ENCODE measurements at places on chromosomes 2 and 18.

GRCh38 chr2:100272841-100273329 lies 49.4 kb downstream of the LONRF2 start:
- no peak for DNase-seq

DNA sequence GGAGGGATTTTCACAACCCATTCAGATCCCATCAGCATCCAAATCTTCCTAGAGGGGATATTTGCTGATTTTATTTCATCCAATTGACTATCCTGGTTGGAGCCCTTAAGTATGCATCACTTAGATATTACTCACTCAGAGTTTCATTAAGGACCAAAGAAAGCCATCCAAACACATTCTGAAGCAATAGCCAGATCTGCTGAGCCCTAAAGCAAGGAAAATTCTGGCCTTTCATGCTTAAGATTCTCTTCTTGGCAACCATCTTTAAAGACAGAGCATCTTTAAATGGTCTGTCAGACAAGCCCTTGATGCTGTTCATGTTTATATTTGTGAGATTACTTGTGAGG lies 40.9 kb upstream of the C1D start:
- DNase-seq = no peak

DNA sequence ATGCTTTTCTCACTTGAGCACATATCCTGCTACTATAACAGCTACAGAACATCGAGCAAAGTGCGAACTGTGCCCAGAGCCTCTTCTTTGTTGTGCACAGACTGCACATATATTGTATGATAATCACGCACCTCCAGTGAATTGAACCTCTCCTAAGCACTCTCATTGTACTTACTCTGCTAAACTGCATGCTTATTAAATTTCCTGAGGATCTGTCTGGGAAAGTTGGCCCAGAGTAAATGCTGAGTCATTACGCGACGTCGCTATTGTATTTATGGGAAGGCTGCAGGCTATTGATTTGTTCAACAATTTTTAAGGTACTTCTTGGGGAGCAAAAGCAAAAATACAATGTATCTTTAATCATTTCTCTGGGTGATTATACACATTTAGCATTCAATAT lies 399.6 kb upstream of the DSEL start:
- no peak for DNase-seq

GRCh38 chr2:96102596-96103186 lies 13.7 kb downstream of the ADRA2B start:
- no peak for DNase-seq

DNA sequence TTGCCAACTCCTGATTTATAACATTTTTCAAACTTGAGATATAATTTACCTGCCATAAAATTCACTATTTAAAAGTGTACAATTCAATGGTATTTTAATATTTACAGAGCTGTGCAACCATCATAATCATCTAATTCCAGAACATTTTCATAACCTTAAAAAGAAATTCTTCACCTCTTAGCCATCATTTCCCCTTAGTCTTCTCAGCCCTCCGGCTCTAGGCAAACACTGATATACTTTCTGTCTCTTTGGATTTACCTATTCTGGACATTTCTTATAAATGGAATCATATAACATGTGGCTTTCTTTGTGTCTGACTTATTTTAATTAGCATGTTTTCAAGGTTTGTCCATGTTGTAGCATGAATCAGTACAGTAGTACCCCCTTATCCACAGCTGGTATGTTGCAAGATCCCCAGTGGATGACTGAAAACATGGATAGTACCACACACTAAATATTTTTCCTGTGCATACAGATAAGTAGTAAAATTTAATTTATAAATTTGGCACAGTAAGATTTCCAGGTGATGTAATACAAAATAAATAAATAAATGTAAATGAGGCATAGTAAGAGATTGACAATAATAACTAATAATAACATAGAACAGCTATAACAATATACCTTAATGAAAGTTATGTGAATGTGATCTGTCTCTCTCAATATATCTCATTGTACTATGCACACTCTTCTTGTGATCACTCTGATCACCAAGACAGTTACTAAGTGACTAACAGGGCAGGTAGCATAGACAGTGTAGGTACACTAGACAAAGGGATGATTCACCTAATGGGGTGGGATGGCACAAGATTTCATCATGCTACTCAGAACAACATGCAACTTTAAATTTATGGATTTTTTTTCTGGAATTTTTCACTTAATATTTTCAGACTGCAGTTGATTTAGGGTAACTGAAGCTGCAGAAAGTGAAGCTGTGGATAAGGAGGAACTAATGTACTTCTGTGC lies 73.1 kb downstream of the RAB3GAP1 start:
- no peak for DNase-seq

DNA sequence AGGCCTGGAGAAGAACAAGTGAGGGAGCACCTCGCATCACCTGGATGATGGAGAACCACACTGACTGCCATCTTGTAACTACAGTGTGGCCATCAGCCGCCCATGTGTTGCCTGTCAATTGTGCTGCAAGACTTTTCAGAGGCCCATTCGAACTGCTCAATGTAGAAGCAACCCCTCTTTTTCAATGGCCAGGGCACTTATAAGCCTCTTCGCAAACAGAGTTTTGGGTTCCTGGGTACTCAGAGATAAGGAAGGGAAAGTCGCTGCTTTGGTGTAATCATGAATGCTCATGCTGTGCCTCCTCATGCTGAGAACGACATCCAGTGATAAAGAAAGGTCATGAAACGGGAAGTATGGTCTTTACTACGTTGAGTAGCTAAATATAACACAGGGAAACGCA lies 143.9 kb upstream of the SLC39A10 start:
- DNase-seq = no peak

DNA sequence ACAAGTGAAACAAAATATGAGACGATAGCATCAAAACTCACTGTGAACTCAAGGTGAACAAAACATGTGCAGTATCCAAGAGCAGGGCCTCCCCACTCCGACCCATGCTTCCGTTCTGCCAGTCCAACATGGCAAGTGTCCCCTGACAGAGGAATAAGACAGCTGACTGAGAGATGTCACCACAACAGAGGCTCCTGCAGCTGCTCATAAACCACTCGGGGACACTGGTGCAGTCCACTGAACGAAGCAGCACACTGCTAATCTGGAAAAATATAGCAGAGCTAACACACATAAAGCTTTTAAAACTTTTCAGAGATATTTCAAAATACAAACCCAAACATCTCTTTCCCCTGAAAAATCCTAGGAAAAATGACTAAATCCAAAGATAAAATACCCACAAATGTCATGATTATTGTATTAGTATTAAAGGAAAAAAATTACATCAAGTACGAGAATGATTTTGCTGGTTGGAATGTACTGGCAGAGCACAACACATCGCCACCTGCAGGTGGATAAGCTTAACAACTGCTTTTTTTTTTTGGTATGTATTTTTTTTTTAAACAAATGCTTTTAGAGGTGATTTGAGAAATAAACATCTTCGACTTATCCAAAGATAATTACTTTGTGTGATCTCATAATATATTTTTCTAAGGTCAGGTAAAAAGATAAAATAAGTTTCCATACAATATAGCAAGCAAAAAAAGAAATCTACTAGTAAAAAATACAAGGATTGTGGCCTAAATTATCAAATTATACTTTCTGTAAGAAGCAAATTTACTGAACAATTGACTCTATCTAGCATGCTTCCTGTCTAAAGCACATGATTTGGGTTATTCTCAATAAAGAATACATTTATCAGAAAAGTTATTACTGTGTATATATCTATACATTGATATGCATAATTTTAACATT lies 18.6 kb downstream of the THADA start:
- peak; percentile 54 for DNase-seq

GRCh38 chr18:58097121-58097906 lies 53.3 kb downstream of the NEDD4L start:
- DNase-seq = no peak

- no peak for DNase-seq
Observed at GRCh38 chr2:178946494-178946893, 103.4 kb downstream of the CCDC141 start.

GRCh38 chr18:35083174-35083712 lies 42.0 kb downstream of the MAPRE2 start:
- no peak for DNase-seq

- DNase-seq = no peak
Observed at GRCh38 chr2:79368116-79368630, 144.7 kb upstream of the CTNNA2 start.

GRCh38 chr18:75264926-75265597 lies 54.5 kb downstream of the TSHZ1 start:
- DNase-seq = no peak

- DNase-seq = no peak
Observed at GRCh38 chr18:23757437-23757733, 68.1 kb downstream of the LAMA3 start.

DNA sequence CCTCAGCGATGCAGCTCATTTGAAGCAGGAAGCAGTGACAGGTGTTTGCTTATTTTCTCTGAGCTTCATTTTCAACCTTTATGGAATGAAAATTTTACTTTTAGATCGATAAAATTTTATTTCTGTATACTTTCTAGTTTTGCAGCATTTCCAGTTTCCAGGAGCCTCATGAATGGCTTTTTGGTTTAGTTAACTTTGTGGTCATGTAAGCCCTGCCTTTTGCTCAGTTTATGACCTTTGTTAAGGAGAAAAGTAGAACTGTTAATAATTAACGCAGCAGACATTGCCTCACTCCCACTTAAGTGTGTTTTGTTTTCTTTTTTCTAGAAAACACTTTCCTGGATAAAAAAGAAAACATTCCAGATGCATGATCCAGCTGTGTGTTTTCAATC lies 4.4 kb upstream of the FARP2 start:
- DNase-seq = no peak

DNA sequence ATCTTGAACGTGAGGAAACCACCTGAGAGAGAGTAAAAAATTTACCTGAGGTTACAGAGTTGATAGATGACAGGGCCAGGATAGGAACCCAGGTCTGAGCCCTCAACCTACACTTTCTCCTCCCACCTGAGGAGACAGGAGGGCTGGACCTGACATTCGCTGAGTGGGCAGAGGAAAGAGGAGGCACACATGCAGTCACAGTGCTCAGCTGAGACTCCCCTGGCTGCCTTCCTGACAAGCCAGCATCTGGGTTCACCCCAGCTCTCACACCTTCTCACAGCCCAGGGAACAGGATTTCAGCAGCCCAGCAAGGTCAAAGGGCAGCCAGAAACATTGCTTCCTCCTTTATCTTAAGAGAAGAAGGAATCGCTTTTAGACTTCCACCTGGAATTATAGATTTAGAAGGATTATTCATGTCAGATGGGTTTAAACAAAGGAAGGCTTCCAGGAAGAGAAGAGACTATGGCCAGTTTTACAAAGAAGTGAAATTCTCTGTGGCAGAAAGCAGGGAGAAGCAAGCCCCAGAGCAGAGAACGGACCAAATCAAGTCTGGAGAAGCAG lies 18.1 kb upstream of the PKDCC start:
- no peak for DNase-seq

DNA sequence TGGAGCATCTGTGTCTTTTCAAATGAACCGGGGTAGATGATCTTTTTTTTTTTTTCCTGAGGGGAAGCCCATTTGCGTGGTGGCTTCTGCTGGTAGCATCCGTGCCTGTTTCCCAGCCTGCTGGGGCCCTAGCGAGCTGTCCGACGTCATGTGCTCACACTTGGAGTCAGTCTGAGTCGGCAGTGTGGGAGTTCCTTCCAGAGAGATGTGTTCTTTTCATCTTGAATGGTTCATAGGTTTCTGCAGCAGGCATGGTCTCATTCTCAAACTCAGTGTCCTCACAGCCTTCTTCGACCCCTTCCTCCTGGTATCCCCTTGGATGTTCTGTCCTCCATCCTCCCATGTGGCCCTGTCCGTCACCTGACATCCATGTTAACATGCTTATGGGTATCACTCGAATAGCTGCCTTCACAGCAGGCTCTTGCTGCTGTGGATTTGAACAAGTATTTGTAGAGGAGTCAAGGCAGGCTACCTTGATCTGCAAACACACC lies 51.0 kb downstream of the LDLRAD4 start:
- DNase-seq = no peak

- no peak for DNase-seq
Observed at GRCh38 chr2:237515621-237516275, 28.7 kb downstream of the MLPH start.

DNA sequence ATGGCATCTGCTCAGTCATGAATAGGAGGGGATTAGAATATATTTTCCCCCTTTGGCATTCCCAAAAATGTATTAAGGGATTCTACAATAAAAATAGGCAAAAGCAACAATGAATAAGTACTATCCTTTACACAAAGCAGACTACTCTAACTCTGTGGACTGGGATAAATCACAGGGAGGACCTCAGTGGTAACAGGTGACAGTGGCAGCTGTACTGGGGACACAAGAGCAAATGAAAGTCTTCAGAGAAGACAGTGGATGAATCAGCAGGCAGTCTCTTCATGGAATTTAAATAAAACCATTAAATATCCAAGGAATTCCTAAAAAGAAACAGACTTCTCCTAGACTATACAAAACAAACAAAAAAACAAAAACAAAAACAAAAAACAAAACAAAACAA lies 4.8 kb downstream of the CDH7 start:
- no peak for DNase-seq

DNA sequence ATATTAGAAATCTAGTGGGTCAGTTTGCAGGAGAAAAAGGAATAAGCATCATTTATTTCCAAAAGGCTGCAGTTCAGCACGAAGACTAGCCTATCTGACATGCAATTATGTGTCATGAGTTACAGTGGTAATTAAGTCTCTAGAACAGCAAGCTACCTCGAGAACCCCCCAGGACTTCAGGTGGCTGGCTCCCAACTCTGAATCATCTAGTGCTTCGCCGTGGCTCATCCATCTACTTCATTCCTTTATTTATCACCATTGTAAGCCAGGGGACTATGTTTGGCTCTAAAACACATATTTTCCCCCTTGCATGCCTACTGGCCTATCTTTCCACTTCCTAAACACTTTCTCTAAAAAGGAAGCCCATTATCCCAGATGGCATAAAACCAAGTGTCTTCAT lies 121.6 kb downstream of the TXNL1 start:
- DNase-seq = no peak

DNA sequence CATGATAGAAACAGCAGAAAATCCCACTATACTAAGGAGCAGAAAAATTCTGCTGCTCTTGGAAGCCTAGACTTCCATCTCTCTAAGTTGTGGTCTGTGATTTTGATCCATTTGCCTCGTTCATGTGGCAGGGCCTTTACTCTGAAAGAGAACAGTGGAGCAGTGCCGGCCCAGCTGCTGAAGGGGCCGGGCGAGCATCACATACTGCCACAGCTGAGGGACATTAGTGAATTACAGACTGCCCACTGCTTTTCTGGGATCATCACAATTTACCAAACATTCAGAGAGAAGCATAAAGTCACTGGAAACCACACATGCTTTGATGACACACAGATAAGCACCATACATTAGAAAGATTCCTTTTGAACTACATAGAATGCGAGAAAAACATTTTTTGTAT lies 217.0 kb upstream of the BOD1L2 start:
- no peak for DNase-seq

DNA sequence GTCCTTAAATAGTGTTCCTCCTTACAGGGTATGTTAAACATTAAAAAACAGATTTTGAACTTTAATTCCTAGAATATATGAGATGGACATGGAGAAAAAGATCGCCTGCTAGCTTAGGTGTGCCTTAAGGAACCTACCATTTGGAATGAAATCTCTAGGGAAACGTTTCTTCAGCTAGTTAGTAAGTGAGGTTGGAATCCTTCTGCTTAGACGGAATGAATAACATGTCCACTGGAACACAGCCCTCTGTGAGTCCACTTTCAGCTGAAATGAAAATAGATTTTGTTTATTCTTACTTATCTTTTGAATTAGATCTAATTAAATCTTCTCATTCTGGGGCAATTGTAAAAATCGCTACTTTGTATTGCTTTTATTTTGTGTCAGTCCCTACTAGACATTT lies 28.4 kb downstream of the NAB1 start:
- no peak for DNase-seq

Data from AG09319 (cell line).